ENCODE measurements at places on chromosomes 12 and 14.

DNA sequence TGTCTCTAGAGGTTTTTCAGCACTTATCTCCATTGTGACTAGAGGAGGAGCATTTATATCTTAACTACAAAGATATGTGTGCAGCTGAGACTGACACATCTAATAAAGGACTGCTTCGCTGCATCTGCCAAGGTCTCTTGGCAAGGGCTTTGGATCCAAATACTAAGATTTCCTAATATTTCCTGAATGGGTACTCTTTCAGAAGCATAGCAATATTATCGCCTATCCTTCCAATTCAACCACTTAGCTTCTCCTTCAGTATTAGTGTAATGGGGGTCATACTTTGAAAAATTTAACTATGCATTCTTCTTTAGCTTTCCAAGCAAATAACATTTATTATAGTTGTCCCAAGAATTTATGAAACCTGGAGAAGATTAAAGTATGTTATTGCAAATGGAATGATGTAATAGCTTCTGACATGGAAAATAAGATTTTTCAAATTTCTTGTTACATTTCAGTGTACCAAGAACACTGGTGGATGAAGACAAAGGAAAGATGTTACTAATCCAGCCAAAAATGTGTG is 243.0 kb upstream of the PDE3A start:
- no peak for DNase-seq

DNA sequence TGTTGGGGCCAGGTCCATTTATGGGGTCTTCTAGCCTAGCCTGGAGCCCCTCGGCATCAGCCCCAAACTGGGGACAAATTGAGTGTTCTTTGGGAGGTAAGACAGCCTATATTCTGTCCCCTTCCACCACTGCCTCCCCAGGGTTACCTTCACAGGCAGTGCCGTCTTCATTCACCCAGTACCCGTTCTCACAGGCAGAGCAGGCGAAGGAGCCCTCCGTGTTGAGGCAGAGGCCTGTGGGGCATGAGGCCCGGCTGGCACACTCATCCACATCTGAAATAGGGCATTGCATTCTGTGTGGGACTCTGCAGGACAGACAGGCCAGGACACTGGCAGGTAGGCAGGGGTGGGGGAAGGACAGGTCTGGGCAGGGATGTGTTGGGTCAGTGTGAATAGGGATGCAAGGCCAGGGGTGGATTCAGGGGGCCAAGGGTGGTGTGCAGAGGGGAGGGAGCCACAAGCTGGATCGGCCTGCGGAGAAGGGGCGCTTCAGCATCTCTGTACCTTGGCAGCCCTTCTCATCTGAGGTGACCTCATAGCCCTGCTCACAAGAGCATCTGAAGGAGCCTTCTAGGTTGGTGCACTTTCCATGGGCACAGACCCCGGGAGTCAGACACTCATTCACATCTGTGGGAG is 16.1 kb downstream of the ISCA2 start:
- peak; percentile 79 for DNase-seq

- DNase-seq: no peak
Measured at GRCh38 chr14:75979071-75979571, 2.7 kb downstream of the TGFB3 start.

DNA sequence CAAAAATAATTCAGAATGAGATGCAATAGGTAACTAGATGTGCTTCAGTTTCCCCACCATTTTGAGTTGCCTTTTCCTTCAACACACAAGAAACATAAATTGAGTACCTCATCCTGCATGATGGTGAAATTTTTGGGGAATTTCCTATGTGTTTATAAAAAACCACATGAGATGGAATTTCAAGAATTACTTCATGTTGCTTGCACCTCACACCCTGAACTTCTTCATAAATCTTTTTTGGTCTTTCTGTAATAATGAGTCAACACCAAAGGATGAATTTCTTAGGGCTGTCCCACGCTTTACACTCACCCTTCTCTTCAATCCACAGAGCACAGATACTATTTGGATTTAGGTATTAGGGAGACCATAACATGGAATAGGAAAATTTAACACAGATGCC is 22.6 kb upstream of the LUM start:
- DNase-seq: no peak

DNA sequence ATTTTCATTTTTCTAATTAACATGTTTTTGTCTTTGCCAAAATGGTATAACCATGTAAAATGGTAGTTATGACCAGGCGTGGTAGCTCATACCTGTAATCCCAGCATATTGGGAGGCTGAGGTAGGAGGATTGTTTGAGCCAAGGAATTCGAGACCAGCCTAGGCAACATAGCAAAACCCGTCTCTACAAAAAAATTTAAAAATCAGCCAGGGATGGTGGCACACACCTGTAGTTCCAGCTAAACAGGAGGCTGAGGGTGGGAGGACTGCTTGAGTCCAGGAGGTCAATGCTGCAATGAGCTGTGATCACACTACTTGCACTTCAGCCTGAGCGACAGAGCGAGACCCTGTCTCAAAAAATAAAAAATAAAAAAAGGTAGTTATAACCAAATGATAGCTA is 23.1 kb downstream of the PPTC7 start:
- no peak for DNase-seq

- no peak for DNase-seq
Measured at GRCh38 chr12:76636121-76636692, 76.6 kb upstream of the OSBPL8 start.

GRCh38 chr12:25121916-25122315 is 73.0 kb downstream of the DNAI7 start:
- no peak for DNase-seq

- no peak for DNase-seq
Measured at GRCh38 chr14:65840118-65840751, 427.7 kb downstream of the FUT8 start.

- DNase-seq: no peak
Measured at GRCh38 chr12:106975098-106975497, 11.8 kb downstream of the MTERF2 start.

GRCh38 chr14:79652513-79653307 is 558.6 kb downstream of the DIO2 start:
- no peak for DNase-seq

DNA sequence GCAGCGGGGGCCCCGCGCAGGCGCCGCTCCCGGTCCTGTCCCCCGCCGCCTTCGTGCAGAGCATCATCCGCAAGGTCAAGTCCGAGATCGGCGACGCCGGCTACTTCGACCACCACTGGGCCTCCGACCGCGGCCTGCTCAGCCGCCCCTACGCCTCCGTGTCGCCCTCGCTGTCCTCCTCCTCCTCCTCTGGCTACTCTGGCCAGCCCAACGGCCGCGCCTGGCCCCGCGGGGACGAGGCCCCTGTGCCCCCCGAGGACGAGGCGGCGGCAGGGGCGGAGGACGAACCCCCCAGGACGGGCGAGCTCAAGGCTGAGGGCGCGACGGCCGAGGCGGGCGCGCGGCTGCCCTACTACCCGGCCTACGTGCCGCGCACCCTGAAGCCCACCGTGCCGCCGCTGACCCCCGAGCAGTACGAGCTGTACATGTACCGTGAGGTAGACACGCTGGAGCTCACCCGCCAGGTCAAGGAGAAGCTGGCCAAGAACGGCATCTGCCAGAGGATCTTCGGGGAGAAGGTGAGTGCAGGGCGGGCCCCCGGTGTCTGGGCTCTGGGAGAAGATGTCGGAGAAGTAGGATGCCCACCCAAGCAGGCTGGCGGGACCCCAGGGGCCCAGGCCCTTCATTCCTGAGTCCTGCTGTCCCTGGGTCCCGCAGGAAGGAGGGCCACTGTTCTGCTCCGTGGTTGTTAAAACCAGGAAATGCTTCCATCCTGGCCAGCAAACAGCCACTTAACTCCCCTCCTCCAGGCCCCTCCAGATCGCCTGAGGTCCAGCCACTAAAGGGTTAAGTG is 48.4 kb downstream of the PHETA1 start:
- DNase-seq: no peak

- DNase-seq: no peak
Measured at GRCh38 chr14:100067971-100068959, 3.0 kb downstream of the EVL start.

- no peak for DNase-seq
Measured at GRCh38 chr14:70292716-70293115, 66.8 kb downstream of the COX16 start.

- DNase-seq: no peak
Measured at GRCh38 chr12:103326190-103326589, 169.6 kb downstream of the C12orf42 start.

DNA sequence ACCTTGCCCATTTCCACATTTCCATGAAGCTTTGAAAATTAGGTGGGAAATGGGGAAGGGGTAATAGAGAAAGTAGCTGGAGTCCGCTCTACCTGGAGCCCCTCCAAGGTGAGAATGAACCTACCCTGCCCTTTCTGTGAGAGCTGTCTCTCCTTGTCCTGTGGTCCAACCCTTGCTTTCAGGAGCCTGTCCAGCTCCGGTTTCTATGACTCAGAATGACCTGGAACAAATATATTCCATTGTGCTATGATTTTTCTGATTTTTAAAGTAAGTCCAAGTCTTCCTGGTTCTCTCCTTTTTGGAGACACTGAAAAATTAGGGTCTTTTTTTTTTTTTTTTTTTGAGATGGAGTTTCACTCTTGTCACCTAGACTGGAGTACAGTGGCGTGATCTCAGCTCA is 89.1 kb upstream of the VASH1 start:
- no peak for DNase-seq

GRCh38 chr12:124586756-124587155 is 19.3 kb upstream of the NCOR2 start:
- DNase-seq: no peak

- DNase-seq: no peak
Measured at GRCh38 chr12:62372134-62372533, 94.5 kb upstream of the MON2 start.

DNA sequence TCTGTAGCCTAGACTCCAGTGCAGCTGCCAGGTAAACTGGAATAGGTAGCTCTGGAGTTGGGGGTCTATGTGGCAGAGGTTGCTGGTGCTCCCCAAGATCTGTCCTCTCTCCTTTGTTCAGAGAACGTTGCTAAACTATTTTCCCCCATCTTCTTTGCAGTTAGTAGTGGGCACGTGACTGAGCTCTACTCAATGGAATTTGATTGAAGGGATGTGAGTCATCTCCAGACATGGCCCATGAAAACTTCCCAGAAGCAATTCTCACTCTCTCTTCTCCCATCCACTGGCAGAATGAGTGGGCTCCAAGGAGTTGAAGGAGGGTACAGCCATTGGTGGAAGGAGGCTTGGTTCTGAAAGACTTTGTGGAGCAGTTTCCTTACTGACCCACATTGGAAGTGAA is 44.0 kb downstream of the PAH start:
- no peak for DNase-seq

DNA sequence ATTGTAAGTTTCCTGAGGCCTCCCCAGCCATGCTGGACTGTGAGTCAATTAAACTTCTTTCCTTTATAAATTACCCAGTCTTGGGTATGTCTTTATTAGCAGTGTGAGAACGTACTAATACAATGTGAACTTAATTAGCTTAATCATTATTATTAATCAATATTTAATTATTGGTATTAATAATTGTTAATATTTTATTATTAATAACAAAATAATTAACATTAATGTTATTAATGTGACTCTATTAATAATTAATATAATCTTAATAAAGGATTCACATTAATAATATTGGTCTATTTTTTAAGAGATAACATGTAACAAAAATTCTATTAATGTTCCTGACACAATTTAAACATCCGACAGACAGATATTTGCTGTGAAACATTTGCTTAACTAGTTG is 164.9 kb upstream of the ATF7IP start:
- DNase-seq: no peak

- DNase-seq: peak; percentile 93
Measured at GRCh38 chr14:75654127-75654732, 6.4 kb downstream of the ERG28 start.

- no peak for DNase-seq
Measured at GRCh38 chr14:77064521-77065178, 33.4 kb upstream of the CIPC start.

DNA sequence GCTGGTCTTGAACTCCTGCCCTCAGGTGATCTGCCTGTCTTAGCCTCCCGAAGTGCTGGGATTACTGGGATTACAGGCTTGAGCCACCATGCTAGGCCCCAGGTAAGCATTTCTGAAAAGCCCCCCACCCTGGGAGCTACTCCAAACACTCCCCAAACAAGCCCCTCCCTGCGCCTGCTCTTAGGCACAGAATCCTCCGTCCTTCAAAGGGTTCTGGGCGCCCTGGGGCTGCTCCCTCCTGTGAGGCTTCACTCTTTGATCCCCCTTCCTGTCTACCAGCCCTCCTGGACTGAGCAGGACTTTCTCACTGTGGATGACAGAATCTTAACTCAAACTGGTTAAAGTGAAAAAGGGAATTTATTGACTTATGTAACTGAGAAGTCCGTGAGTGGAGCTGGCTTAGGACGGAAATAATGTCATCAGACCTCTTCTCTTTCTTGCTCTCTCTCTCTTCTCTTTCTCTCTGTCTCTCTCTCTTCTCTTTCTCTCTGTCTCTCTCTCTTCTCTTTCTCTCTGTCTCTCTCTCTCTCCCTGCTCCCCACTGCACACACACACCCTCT is 66.9 kb upstream of the CLMN start:
- DNase-seq: no peak

DNA sequence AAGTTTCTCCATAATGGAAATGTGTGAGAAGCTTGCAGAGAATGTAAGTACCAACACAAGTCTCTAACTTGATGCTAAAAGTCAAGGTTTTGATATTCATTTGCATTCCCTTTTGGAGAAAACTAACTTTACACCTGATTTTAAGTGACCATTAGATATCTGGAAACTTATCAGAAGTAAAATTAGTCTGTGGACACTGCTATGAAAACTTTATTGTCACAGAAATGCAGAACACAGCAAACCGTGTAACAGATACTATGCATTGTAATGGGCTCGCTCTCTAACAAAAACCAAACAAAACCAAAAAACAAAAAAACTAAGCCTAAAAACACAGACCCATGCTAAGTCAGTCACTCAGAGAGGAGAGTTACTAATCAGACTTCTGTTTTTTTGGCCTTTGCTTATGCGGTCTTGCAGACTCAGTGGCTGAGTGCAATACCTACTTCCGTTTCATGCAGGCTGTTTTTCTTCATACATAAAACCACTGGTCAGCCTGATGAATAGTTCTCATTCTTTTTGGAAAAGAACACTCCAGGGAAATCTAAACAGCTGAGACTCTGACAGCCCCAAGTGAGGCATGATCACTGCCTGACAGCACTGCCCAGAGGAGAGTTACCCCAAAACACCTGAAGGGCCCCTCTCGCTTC is 35.7 kb downstream of the NRDE2 start:
- DNase-seq: no peak

- peak; percentile 77 for DNase-seq
Measured at GRCh38 chr12:128853600-128854197, 421 bp downstream of the GLT1D1 start.

GRCh38 chr14:79856381-79856780 is 354.9 kb downstream of the DIO2 start:
- DNase-seq: no peak

GRCh38 chr12:83361071-83361470 is 674.4 kb downstream of the TMTC2 start:
- DNase-seq: no peak

DNA sequence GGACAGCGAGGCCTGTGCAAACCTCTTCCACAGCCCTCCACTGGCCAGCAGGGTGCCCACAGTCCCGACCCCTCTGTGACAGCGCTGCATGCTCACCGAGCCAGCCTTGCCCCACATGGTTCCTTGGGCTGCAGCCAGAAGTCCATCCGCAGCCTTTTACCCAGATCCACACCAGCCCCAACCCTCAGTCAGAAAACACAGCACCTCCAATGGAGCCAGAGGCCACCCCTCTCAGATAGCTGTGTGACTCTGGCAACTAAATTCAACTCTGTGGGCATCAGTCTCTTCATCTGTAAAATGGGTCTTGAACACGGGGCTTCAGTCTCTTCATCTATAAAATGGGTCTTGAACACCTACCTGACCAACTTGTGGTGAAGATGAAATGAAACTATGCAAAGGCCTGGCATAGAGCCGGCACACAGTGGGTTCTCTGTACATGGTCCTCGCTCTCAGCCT is 38.0 kb downstream of the NFKBIA start:
- DNase-seq: no peak
